Activated CD4-positive, alpha-beta T cell treated with anti-CD3 and anti-CD28 coated beads for 1 hour (primary cell): ENCODE measurements at places on chromosomes 12 and 14.
A peak's percentile ranks its signal among the peaks of the same experiment; 100 is the strongest.

DNA sequence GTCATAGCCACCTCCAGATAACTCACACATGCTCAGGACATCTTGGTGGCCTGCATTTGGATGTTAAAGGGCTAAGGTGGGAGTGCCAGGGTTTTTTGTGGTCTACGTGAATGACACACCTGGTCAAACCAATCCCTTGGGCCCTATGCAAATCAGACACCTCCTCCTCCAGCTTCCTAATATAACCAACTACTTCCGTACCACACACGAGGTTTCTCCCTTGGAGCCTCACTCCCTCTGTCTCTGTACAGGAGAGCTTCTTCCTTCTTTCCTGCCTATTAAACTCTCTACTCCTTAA, 19.6 kb downstream of the APOBEC1 start:
- no peak for DNase-seq

DNA sequence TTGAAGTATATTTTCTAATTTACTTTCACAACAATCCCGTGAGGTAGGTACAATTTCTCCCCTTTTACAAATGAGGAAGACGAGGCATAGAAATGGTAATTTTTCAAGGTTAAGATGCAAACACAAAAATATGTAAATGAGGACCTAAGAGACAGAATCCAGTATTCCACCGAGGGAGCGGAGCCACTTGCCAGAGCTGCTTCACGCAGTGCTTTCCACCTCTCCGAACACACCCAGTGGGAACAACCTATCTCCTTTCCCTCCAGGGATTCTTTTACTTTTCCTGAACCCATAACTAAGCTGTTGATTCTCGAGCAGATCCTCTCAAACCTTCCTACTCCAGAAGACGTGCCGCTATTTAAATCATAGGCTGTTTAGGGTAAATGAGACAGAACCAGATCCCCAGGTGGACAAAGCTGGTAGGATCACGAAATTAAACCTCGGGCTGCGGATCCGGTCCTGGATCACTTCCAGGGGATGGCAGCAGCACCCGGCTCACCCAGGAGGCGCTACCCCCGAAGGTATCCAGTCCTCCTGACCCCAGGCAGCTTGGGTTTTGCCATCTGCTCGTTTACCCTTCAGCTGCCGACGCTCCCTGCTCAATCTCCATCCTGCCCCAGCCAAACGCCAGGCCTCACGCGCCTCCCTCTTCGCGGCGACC, 1.5 kb downstream of the DDHD1 start:
- peak; percentile 21 for DNase-seq

DNA sequence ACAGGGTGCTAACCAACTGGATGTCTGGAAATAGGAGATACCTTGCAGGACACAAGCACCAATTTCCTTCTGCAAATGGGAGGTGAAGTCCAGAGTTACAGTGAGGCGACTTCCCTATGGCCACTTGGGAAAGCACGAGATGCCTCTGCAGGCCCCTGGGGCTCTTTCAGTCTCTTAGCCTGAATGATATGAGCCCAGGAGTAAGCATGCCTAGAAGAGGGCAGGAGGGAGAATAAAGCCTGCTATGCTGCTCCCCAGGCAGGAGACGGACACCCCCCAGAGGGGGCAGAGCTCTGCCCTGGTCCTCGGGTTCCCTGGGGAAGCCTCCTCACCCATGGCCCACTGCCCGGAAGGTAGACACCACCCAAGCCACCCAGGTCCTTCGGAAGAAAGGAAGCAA, 105.1 kb downstream of the GCH1 start:
- DNase-seq, result no peak

GRCh38 chr12:98735821-98736220, 90.7 kb downstream of the APAF1 start:
- DNase-seq, result no peak

GRCh38 chr12:26287671-26288381, 92.5 kb downstream of the SSPN start:
- no peak for DNase-seq

DNA sequence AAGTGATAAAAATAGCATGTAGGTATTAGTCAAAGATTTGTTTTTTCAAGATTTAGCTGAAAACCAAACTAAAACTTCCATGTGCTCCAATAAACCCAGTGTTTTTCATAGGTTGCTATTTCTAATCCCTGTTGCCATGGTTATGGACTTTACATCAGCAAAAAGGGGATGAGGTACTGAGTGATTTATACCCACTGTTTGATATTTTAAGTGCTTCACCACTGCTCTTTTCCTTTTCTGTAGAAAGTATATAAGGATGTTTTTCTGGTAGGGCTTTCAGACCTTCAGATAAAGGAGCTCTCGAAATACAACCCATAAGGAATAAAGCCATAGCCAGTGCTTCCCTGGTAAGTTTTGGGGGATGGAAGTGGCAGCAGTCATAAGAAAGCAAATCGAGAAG, at the start of gene OTOGL:
OTOGL (plus strand) TSS at position 279 of the 400 bp plus-strand sequence. CDS start 109,895 bp downstream, outside the sequence.
- DNase-seq, result no peak

DNA sequence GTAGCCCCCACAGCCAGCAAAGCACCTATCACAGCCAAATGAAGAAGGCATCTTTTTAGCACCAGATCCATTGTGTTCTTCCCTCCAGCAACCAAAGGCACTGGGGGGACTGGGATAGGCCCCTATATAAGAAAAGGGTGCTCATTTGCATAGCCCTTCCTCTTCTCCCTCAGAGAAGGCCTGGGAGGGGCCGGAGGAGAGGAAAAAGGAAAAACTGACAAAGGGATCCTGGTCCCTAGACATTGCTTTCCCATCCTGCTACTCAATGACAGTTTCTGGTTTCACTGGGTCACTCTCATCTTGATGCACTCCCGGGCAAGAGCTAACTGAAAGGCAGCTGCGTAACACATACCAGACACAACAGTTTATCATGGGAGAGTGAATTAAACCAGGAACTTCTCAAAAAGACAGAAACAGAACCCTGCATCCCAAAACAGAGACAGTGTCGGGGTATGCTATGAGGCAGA, at the start of gene PMEL:
PMEL (minus strand) TSS at position 102 of the 467 bp plus-strand sequence; CDS start at position 71, 31 bp downstream.
- DNase-seq, result no peak

GRCh38 chr14:104994978-104995377, 9.4 kb downstream of the CLBA1 start:
- DNase-seq, result no peak

- no peak for DNase-seq
These were observed 76.9 kb downstream of the VRK1 start for GRCh38 chr14:96874127-96874526.

DNA sequence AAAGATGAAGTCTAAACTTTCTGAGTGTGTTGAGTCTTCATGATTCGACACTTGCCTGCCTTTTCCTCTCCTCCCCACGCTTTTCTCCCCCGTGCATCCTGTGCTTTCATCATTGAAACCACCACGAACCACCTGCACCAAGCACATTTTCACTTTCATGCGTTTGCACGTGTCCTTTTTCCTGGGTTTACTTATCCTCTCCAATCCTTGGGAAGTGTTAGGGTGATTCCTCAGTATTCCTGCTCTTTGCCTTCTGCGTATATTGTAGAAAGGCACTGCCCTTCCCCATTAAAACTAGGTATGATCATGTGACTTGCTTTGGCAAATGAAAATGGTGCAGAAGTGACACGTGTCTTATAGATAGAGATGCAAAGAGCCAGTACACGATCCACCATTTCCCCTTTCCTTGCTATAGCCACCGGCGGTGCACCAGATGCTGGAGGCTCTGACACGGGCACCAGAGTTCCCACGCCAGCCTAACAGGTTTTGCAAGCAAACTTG, 106.6 kb downstream of the BRMS1L start:
- DNase-seq, result no peak

DNA sequence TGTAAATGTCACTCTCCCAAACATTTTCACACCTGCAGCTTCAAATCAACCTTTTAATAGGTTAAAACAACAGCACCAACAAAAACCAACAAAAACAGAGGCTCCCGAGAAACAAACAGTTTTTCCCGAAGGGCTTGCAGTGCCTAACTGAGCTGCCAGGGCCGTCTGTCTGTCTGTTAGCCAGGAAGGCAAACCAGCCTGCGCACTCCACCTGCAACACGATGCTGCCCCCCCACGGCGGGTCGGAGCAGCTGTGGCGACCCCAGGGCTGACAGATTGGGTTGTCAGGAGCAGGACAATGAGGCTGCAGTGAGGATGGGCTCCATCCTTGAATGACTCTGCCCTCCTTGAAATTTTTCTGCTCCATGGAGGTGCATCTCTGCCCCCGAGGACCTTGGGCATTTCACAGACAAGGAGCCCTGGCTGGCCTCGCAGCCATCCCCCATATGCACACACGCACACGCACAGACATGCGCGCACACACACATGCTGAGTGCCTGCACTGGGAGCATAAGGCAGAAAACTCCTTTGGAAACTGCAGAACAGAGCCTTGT, 2.6 kb downstream of the RTL1 start:
- DNase-seq, result no peak
